ENCODE measurements at places on chromosomes 3 and 15. TPM values are rescaled to one million over a fixed set of nuclear protein-coding genes. Genes with fewer than 3 reads are reported as not detected.

Gene MCF2L2
- 1.5 TPM for polyA plus RNA-seq

Gene CCR8
- not detected for polyA plus RNA-seq

Gene CTXND1
- 9.1 TPM for polyA plus RNA-seq

Gene PYGO1
- 16.8 TPM for polyA plus RNA-seq

Gene PSMD2
- polyA plus RNA-seq = 211 TPM

Gene TADA3
- 78.5 TPM for polyA plus RNA-seq

Gene ARHGAP31
- 12.2 TPM for polyA plus RNA-seq

Gene IQCF5
- not detected for polyA plus RNA-seq

Gene CLSTN2
- polyA plus RNA-seq = 1.3 TPM

Gene PSTPIP1
- 0.59 TPM for polyA plus RNA-seq

Gene SKIL
- polyA plus RNA-seq = 40.7 TPM

Gene MED12L
- polyA plus RNA-seq = 3.0 TPM

Gene FANCD2OS
- polyA plus RNA-seq = not detected

Gene FOXB1
- not detected for polyA plus RNA-seq

Gene HIGD2B
- not detected for polyA plus RNA-seq

Gene NLGN1
- polyA plus RNA-seq = 2.8 TPM

Data from left renal cortex interstitium (tissue), 4 donors.